ENCODE measurements at places on chromosomes 13 and 19.
A peak's percentile ranks its signal among the peaks of the same experiment; 100 is the strongest.

DNA sequence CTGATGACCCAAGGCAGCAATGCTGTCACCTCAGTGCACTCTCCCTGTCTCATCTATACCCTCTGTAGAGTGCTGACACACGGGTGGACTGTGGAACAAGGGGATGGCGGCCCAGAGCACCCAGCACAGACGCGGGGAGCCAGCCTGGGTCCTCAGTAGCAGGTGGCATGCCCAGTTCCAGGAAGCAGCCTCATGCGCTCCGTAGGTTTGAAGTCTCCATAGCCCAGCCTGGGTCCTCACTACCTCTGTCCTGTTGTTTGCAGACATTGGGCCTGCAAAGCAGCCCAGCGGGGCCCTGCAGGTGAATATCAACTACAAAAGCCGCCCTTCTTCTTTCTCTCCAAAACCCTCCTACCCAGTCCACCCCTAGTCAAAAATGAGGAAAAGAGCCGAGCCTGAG lies 5.0 kb upstream of the SLC7A9 start:
- H3K36me3 ChIP-seq: no peaks in the 10 kb centered on the region
- H3K27ac ChIP-seq: no peak overlapping the region
- H3K4me1 ChIP-seq: 0 out of 2 replicates have a peak, but pooled peaks cover 2% of the 10 kb centered on the region
- no peak overlapping the region for H3K4me3 ChIP-seq
- DNase-seq: no peak

DNA sequence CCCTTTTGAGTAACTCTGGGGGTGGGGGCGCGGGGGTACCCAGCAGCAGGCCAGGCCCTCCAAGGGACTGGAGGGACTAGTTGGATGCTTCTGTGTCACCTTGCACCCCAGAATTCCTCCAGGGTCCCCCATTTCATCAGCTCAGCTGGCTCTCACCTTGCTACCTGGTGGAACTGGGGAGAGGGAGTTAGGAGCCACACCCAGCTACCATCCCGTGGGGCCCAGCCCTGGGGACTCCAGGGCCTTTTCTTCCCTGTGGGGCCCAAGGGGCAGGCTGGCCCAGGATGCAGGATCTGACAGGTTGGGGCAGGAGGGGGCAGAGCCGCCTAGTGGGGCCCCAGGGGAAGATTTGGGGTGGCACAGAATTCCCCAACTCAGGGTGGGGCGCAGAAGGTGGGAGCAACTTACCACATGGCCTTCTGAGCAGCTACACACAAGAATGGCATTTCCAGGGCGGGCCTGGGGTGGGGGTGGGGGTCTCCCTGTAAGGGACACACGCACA lies 32.8 kb upstream of the NANOS3 start:
- no peak overlapping the region for H3K4me3 ChIP-seq
- peak overlapping the region; percentile 97 for H3K27ac ChIP-seq

DNA sequence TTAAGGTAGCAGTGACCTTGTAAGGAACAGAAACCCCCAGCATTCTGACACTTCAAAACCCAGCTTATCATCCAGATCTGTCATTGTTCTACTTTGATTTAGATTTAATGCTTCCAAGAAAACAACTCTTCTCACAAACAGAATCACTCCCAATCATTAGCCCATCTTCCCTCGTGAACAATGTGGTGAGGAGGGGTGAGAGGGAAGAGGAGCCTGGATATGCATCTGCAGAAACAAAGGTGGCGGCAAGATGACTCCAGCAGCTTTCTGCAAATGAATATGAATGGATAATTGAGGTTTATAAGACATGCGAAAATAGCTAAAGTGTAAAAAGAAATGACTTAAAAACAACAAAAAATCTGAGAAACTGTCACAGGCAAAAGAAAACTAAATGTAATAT lies 859.9 kb upstream of the SLC10A2 start:
- H3K27me3 ChIP-seq: no peaks in the 10 kb centered on the region
- no peak overlapping the region for H3K27ac ChIP-seq
- H3K36me3 ChIP-seq: no peaks in the 10 kb centered on the region
- H3K4me1 ChIP-seq: no peaks in the 10 kb centered on the region

DNA sequence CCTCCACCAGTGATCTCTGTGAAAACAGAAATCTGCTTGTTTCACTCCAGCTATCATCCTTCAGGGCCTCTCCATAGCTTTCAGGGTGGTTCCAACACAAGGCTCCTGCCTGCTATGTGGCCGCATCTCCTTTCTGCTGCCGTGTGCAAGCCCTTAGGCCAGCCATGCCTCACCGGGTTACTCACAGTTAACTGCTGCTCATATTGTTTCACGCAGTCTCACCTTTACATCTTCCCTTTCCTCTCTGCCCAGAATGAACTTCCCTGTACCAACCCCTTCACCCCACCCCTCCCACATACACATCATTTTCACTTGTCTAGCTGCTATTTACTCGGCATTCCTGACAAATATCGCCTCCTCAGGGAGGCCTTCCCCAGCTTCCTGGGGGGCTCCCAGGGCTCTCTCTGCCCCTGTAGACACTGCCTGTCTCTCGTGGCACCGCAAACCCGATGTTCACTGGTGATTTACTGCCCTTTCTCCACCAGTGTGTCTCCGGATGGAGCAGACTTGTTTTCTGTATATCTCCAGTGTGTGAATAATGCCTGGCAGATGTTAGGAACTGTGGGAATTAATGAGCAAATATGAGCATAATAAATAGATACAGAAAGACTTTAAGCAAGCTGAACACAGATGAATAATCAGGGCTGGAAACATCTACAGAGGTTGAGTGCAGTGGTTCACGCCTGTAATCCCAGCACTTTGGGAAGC lies 39.3 kb upstream of the GPR183 start:
- H3K4me1 ChIP-seq: no peaks in the 10 kb centered on the region
- no peaks in the 10 kb centered on the region for H3K36me3 ChIP-seq
- H3K27ac ChIP-seq: no peak overlapping the region
- H3K4me3 ChIP-seq: no peak overlapping the region
- no peak for DNase-seq
- H3K27me3 ChIP-seq: no peaks in the 10 kb centered on the region

- no peaks in the 10 kb centered on the region for H3K27me3 ChIP-seq
- H3K36me3 ChIP-seq: peaks cover 5% of the 10 kb centered on the region
- H3K4me3 ChIP-seq: no peak overlapping the region
- no peak for DNase-seq
- no peak overlapping the region for H3K27ac ChIP-seq
Observed at GRCh38 chr13:114024603-114025404, 50.9 kb upstream of the C13orf46 start.

DNA sequence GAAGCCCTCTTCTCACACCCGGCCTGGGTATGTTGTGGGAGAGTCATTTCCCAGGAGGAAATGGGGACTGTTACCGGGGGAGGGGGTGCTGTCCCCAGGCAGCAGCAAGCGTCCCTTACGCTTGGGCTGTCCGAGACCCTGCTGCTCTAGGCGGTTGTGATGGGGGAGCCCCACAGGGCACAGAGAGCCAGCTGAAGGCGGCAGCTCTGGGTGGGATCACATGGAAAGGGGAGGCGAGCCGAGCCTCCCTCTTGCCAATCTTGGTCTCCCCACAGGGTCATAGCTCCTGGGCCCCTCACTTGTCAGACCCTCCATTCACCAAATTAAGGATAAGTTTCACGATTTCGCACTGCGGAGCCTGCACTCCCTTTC lies 22.0 kb downstream of the EPN1 start:
- no peak for DNase-seq
- no peaks in the 10 kb centered on the region for H3K4me1 ChIP-seq
- no peaks in the 10 kb centered on the region for H3K27me3 ChIP-seq
- H3K4me3 ChIP-seq: no peak overlapping the region
- H3K36me3 ChIP-seq: peaks cover 5% of the 10 kb centered on the region

DNA sequence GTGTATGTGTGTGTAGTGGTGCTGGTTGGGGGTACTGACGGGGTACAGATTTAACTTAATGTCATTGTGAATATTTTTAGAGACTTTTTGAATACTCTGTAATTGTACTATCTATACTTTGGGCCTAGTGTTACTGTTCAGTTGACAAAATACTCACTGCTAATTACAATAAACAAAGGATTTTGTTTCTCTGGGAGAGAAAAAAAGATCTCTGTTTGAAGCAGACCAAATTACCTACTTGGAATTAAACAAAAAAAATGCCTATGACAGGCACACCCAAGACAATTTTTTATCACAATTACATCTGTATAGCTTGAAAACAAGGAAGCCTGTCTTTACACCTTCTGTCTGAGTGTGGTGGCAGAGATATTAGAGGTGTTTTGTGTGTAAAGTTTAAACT lies 45.1 kb downstream of the OLFM4 start:
- H3K27me3 ChIP-seq: no peaks in the 10 kb centered on the region
- no peaks in the 10 kb centered on the region for H3K36me3 ChIP-seq
- no peak for DNase-seq
- no peak overlapping the region for H3K27ac ChIP-seq
- H3K4me3 ChIP-seq: no peak overlapping the region

DNA sequence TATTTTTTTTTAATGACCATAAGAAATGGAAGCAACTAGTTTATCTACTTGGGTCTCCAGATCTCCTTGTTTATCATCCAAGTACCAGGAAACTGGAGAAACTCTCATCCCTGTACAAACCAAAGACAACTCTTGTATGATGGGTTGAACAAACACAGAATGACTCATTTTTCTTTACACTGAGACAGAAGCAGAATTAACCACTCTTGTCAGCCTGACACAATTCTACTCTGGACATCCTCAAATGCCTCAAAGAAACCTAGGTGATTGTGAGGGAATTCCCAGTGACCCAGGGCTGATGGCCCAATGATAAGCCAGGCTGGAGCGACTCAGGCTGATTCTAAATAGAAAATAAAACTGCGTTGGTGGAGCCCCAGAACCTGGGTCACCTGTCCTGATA lies 151.5 kb downstream of the ZNF737 start:
- no peaks in the 10 kb centered on the region for H3K4me1 ChIP-seq
- DNase-seq: no peak
- H3K27me3 ChIP-seq: no peaks in the 10 kb centered on the region
- no peak overlapping the region for H3K4me3 ChIP-seq

GRCh38 chr19:46031781-46032596 lies 8.8 kb downstream of the IGFL4 start:
- no peak overlapping the region for H3K27ac ChIP-seq
- H3K36me3 ChIP-seq: no peaks in the 10 kb centered on the region
- DNase-seq: no peak
- H3K4me3 ChIP-seq: no peak overlapping the region
- H3K4me1 ChIP-seq: no peaks in the 10 kb centered on the region
- no peaks in the 10 kb centered on the region for H3K27me3 ChIP-seq

DNA sequence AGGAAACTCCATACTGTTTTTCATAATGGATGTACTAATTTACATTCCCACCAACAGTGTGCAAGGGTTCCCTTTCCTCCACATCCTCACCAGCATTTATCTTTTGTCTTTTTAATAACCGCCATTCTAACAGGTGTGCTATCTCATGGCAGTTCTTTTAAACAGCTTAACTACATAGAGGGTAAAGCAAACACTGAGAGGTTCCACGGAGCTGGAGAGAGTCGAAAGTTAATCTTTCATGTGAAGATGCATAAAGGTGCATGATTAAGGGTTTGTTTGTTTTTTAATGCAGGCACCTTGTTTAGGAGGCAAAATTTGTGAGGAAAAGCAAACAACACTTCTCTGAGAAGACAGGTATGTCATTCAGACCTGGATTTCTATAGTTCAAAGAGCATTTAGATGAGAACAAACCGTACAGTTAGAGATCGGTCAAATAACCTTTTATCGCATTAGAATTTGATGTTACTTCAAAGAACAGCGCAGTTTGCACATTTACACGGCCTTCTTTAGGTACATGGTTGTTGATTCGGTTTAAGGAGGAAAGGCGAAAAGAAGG lies 193.9 kb downstream of the RBM26 start:
- DNase-seq: no peak
- no peaks in the 10 kb centered on the region for H3K27me3 ChIP-seq
- H3K4me3 ChIP-seq: no peak overlapping the region
- H3K27ac ChIP-seq: no peak overlapping the region

DNA sequence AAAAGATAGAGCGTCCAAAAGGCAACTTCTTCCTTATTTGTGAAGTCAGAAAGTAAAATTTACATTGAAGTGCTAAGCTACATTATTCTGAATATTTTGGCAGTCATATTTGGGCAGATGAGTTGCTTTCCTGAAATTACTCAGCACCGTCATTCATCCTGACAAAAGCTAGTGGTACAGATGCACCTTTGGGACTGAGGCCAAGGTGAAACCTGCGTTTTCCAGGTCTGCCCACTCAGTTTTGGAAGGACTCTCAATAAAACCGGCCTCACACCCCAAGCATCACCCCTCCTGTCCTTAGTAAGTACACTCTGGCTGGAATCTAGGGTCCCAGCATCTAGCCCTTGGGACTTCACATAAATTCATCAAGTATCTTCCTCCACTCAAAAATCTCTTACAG lies 187.5 kb downstream of the TM9SF2 start:
- no peaks in the 10 kb centered on the region for H3K4me1 ChIP-seq
- no peaks in the 10 kb centered on the region for H3K27me3 ChIP-seq
- no peak for DNase-seq
- no peak overlapping the region for H3K4me3 ChIP-seq
- no peaks in the 10 kb centered on the region for H3K36me3 ChIP-seq

- no peak overlapping the region for H3K27ac ChIP-seq
- no peak overlapping the region for H3K4me3 ChIP-seq
- no peak for DNase-seq
- no peaks in the 10 kb centered on the region for H3K36me3 ChIP-seq
Observed at GRCh38 chr13:107753748-107754147, 461.6 kb downstream of the LIG4 start.

GRCh38 chr13:42720113-42720857 lies 61.1 kb upstream of the FAM216B start:
- no peak overlapping the region for H3K27ac ChIP-seq
- H3K36me3 ChIP-seq: no peaks in the 10 kb centered on the region
- H3K4me1 ChIP-seq: no peaks in the 10 kb centered on the region
- peak; percentile 22 for DNase-seq

GRCh38 chr13:93066187-93066586 lies 160.4 kb upstream of the GPC6 start:
- H3K27ac ChIP-seq: no peak overlapping the region
- H3K27me3 ChIP-seq: no peaks in the 10 kb centered on the region
- no peaks in the 10 kb centered on the region for H3K36me3 ChIP-seq
- no peak for DNase-seq
- H3K4me3 ChIP-seq: no peak overlapping the region
- no peaks in the 10 kb centered on the region for H3K4me1 ChIP-seq

DNA sequence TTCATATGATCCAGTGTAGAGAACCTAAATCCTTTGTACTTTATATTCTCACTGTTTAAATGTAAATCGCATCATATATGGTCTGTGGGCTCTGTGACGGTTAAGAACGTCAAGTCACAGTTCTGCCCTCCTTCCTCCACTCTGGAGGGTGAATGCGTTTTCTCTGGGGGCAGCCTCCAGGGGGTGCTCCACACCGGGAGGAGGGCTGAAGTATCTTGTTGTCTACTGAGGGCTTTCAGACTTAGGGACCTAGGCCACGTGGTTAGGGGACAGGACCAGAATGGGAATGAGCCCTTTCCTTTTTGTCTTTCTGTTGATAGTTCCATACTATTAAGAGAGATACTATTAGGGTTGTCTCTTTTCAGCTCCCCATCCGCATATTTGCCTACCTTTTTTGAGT lies 504.9 kb downstream of the FGF9 start:
- H3K4me3 ChIP-seq: no peak overlapping the region
- H3K27me3 ChIP-seq: no peaks in the 10 kb centered on the region
- DNase-seq: no peak
- H3K36me3 ChIP-seq: no peaks in the 10 kb centered on the region
- H3K27ac ChIP-seq: no peak overlapping the region

- no peaks in the 10 kb centered on the region for H3K36me3 ChIP-seq
- peak overlapping the region; percentile 89 for H3K27ac ChIP-seq
- no peak for DNase-seq
- no peaks in the 10 kb centered on the region for H3K27me3 ChIP-seq
- H3K4me1 ChIP-seq: peaks cover 8% of the 10 kb centered on the region
Observed at GRCh38 chr13:48038761-48039160, 1.2 kb downstream of the NUDT15 start.
